ENCODE measurements at places on chromosomes 7 and 10. TPM values are rescaled to one million over a fixed set of nuclear protein-coding genes. Genes with fewer than 3 reads are reported as not detected.

DIP2C gene
- 5.1 TPM for total RNA-seq

ZNF655 gene
- 20.9 TPM for total RNA-seq

CCL24 gene
- not detected for total RNA-seq

TUBB8 gene
- total RNA-seq = not detected

GJD4 gene
- not detected for total RNA-seq

- no peak for DNase-seq
Observed at GRCh38 chr7:55273186-55273980, 91.8 kb upstream of the LANCL2 start.

- no peak for DNase-seq
Observed at GRCh38 chr7:108455998-108456677, at the start of gene NRCAM. Gene NRCAM, minus strand, starts transcription at chr7:108456436. Its CDS starts 216,372 bp downstream, at chr7:108240064.

- no peak for DNase-seq
Observed at GRCh38 chr7:15848362-15848761, 161.9 kb upstream of the MEOX2 start.

- DNase-seq = no peak
Observed at GRCh38 chr7:35969066-35969465, 168.2 kb downstream of the SEPTIN7 start.

GRCh38 chr7:101154693-101155102 lies 422 bp downstream of the AP1S1 start:
- no peak for DNase-seq

DNA sequence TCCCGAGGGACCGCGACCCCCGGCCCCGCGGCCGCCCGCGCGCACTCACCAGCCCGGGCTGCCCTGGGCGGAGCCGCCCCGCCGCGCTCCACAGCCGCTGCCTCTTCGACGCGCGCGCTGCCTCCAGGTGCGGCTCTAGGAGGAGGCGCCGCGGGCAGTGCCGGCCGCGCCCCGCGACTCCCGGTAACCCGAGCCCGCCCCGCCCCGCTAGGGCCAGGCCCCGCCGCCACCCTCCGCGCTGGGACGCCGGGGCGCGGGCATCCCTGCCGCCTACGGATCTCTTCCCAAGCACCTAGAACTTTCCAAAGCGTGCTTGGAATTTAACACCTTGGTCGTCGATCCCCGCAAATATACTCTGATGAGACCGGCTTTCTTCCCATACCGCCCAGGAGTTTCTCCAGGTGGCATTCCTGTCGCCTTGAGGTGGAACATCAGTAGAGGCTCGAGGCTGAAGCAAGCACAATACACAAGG lies at the start of gene SLC26A5:
TSS of gene SLC26A5 (minus strand) at position 159 of the 472 bp plus-strand sequence. CDS start 24,693 bp downstream, outside the sequence.
- no peak for DNase-seq
